ENCODE measurements at places on chromosomes 13 and 19. TPM values are rescaled to one million over a fixed set of nuclear protein-coding genes. Genes with fewer than 3 reads are reported as not detected.

GRCh38 chr19:48176226-48176625, 5.7 kb downstream of the ZSWIM9 start:
- H3K4me1 ChIP-seq: no peaks in the 10 kb centered on the region
- no peak overlapping the region for H3K27ac ChIP-seq
- DNase-seq: no peak
- no peaks in the 10 kb centered on the region for H3K36me3 ChIP-seq

- DNase-seq: no peak
- H3K36me3 ChIP-seq: peaks cover 2% of the 10 kb centered on the region
- H3K4me1 ChIP-seq: no peaks in the 10 kb centered on the region
- no peak overlapping the region for H3K4me3 ChIP-seq
These were observed 5.3 kb downstream of the CPAMD8 start for GRCh38 chr19:17021328-17021727.

Gene LAIR1
- total RNA-seq: 45.9 TPM

DNA sequence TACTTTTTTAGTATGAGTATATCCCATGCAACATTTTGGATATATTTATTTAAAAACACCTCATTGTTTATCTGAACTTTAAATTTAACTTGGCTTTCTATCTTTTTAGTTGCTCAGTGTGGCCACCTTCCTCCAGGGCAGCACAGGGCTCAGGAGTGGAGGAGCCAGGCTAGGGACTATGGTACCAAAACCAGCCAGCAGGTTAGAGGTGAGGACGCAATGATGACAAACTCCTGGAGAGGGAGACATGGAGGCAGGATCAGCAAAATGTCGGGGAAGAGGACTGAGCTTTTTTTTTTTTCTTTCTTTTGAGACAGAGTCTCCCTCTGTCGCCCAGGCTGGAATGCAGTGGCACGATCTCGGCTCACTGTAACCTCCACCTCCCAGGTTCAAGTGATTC, 29.6 kb upstream of the CALM3 start:
- H3K36me3 ChIP-seq: peaks cover 3% of the 10 kb centered on the region
- no peaks in the 10 kb centered on the region for H3K27me3 ChIP-seq
- H3K4me1 ChIP-seq: no peaks in the 10 kb centered on the region
- no peak overlapping the region for H3K27ac ChIP-seq

- H3K27me3 ChIP-seq: no peaks in the 10 kb centered on the region
- no peaks in the 10 kb centered on the region for H3K4me1 ChIP-seq
- H3K27ac ChIP-seq: no peak overlapping the region
- no peak overlapping the region for H3K4me3 ChIP-seq
These were observed 183.5 kb downstream of the LIG4 start for GRCh38 chr13:108031865-108032264.

Gene SIGLEC10
- 21.9 TPM for total RNA-seq

- H3K4me3 ChIP-seq: no peak within 1 kb of the TSS
- H3K36me3 ChIP-seq: no peaks in the 10 kb centered on the region
- DNase-seq: peak; percentile 62
- H3K27me3 ChIP-seq: no peaks in the 10 kb centered on the region
These were observed at the start of gene CYP4F3 for GRCh38 chr19:15640294-15640903. TSS of gene CYP4F3 (plus strand) at chr19:15640897. CDS start at chr19:15641416, 519 bp downstream.

Gene LILRB5
- 20.7 TPM for total RNA-seq

Gene ELSPBP1
- not detected for total RNA-seq

DNA sequence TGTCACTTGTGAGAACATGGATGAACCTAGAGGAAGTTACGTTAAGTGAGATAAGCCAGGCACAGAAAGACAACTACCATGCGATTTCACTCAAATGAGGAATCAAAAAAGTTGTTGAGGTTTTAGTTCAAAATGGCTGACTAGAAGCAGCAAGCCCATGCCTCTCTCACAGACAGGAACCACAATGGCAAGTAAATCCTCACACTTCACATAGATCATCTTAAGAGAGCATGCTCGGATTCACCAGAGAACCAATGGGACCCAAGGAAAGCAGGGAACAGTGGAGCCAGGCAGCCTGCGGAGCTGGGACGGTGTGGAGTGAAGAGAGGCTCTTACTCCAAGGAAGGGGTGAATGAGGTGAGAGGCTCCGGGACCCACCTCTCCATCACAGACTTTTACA, 581.0 kb downstream of the UQCRFS1 start:
- no peak for DNase-seq
- no peaks in the 10 kb centered on the region for H3K36me3 ChIP-seq
- H3K4me3 ChIP-seq: no peak overlapping the region
- no peak overlapping the region for H3K27ac ChIP-seq
- H3K4me1 ChIP-seq: no peaks in the 10 kb centered on the region
- no peaks in the 10 kb centered on the region for H3K27me3 ChIP-seq

GRCh38 chr13:113786262-113786841, 27.3 kb downstream of the TMEM255B start:
- H3K27ac ChIP-seq: no peak overlapping the region
- no peak for DNase-seq
- H3K4me3 ChIP-seq: no peak overlapping the region
- no peaks in the 10 kb centered on the region for H3K27me3 ChIP-seq
- no peaks in the 10 kb centered on the region for H3K36me3 ChIP-seq

DNA sequence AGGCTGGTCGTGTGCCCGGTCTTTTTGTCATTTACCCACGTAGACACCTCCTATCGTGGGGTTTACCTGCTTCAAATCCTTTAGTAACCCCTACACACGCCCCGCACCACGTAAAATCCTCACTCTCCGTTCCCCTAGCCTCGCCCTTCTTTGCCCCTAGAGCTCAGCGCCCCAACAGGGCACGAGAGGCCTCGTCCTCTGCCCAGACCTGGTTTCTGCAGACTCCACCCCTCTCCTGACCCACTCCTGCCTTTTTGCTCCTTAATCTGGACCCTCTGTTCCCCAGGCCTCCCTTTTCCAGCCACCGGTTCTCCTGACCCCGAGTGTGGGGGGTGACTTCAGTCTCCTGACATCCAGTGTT, 412 bp downstream of the ZNF528 start:
- H3K4me3 ChIP-seq: peak overlapping the region; percentile 53
- DNase-seq: no peak
- H3K36me3 ChIP-seq: no peaks in the 10 kb centered on the region
- no peaks in the 10 kb centered on the region for H3K27me3 ChIP-seq
- H3K27ac ChIP-seq: peak overlapping the region; percentile 78
- H3K4me1 ChIP-seq: peaks cover 22% of the 10 kb centered on the region

GRCh38 chr13:40113643-40114304, 458.3 kb downstream of the COG6 start:
- H3K27ac ChIP-seq: no peak overlapping the region
- DNase-seq: no peak
- no peaks in the 10 kb centered on the region for H3K4me1 ChIP-seq
- no peaks in the 10 kb centered on the region for H3K27me3 ChIP-seq
- H3K36me3 ChIP-seq: no peaks in the 10 kb centered on the region

Gene LGI4
- 323 TPM for total RNA-seq

Gene RNF225
- total RNA-seq: not detected

GRCh38 chr13:42354241-42355091, 82.5 kb downstream of the AKAP11 start:
- H3K4me1 ChIP-seq: no peaks in the 10 kb centered on the region
- no peak overlapping the region for H3K27ac ChIP-seq
- no peaks in the 10 kb centered on the region for H3K27me3 ChIP-seq

Gene RFPL4AL1
- total RNA-seq: not detected

- H3K4me3 ChIP-seq: no peak overlapping the region
- H3K36me3 ChIP-seq: no peaks in the 10 kb centered on the region
- no peak for DNase-seq
These were observed 833.0 kb downstream of the DACH1 start for GRCh38 chr13:71034018-71034417.

- no peak overlapping the region for H3K4me3 ChIP-seq
- no peak for DNase-seq
- H3K36me3 ChIP-seq: no peaks in the 10 kb centered on the region
- no peak overlapping the region for H3K27ac ChIP-seq
These were observed 541.0 kb downstream of the PCDH9 start for GRCh38 chr13:66689037-66689619.

DNA sequence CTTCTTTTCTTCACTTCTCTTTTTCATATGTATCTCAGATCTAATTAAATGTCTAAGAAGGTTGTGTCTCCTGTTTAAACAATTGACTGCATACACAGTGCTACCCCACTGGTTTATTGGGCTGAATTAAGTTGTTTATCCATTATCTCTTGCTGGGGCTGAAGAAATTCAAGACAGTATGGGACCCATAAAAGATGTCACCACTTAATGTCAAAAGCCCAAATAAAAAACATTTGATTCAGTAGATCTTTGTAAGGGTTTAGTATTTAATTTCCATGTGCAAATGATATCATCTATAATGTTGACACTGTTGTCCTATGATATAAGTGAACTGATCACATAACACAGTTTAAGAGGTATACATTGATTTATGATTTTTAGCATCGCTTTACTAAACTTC, 1431.9 kb upstream of the PCDH20 start:
- no peaks in the 10 kb centered on the region for H3K27me3 ChIP-seq
- H3K4me1 ChIP-seq: no peaks in the 10 kb centered on the region
- H3K36me3 ChIP-seq: no peaks in the 10 kb centered on the region
- H3K27ac ChIP-seq: no peak overlapping the region

- no peak overlapping the region for H3K27ac ChIP-seq
- no peak overlapping the region for H3K4me3 ChIP-seq
- H3K4me1 ChIP-seq: no peaks in the 10 kb centered on the region
- no peaks in the 10 kb centered on the region for H3K36me3 ChIP-seq
- H3K27me3 ChIP-seq: no peaks in the 10 kb centered on the region
These were observed 564.1 kb downstream of the PCDH9 start for GRCh38 chr13:66665991-66666390.

Gene C19orf73
- 1.0 TPM for total RNA-seq

GRCh38 chr13:41017159-41017558, 2.0 kb downstream of the ELF1 start:
- peak overlapping the region; percentile 88 for H3K27ac ChIP-seq
- H3K36me3 ChIP-seq: no peaks in the 10 kb centered on the region
- H3K27me3 ChIP-seq: peaks cover 2% of the 10 kb centered on the region

Gene LILRB1
- 4.4 TPM for total RNA-seq

DNA sequence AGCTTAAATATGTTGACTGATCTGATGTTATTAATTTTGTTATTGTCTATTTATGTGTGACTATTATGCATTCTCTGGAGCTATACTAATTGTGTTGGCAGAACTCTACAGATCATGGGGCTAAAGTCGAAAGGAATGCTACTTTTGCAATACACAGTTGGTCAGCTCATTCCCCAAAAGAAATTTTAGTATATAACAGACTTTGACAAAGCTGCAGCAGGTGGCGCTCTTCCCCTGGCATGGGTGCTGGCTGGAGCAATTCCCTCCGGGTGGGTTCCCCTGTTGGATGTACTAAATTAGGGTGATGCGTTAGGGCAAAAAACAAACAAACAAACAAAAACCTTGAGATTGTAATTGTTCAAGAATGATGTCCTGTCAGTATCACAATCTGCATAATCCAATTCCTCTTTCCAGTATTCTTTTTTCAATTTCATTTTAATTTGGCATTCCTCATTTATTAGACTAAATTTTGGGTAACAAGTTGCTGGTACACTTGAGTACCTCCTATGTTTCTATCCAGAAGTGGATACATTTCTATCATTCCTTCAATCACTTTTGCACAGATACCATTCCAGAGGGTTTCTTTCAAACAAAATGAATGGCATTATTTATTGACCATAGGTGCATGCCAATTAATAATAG, 322.8 kb upstream of the EDNRB start:
- H3K36me3 ChIP-seq: no peaks in the 10 kb centered on the region
- no peak overlapping the region for H3K4me3 ChIP-seq
- H3K4me1 ChIP-seq: no peaks in the 10 kb centered on the region
- DNase-seq: no peak
- no peaks in the 10 kb centered on the region for H3K27me3 ChIP-seq

Gene LSM14A
- 99.0 TPM for total RNA-seq

- H3K4me3 ChIP-seq: peak overlapping the region; percentile 46
- H3K4me1 ChIP-seq: no peaks in the 10 kb centered on the region
- no peaks in the 10 kb centered on the region for H3K27me3 ChIP-seq
- H3K36me3 ChIP-seq: no peaks in the 10 kb centered on the region
- H3K27ac ChIP-seq: peak overlapping the region; percentile 6
These were observed 11.4 kb downstream of the RTN2 start for GRCh38 chr19:45485305-45486077.

Gene PEAK3
- total RNA-seq: 0.42 TPM

Gene MCF2L
- total RNA-seq: 82.6 TPM

Gene PCDH20
- total RNA-seq: 0.30 TPM

GRCh38 chr19:35309481-35310279, 17.7 kb downstream of the MAG start:
- no peaks in the 10 kb centered on the region for H3K4me1 ChIP-seq
- no peak overlapping the region for H3K4me3 ChIP-seq
- DNase-seq: no peak
- no peak overlapping the region for H3K27ac ChIP-seq
- no peaks in the 10 kb centered on the region for H3K36me3 ChIP-seq
- H3K27me3 ChIP-seq: no peaks in the 10 kb centered on the region

GRCh38 chr13:44112700-44113329, 233.1 kb downstream of the LACC1 start:
- H3K36me3 ChIP-seq: no peaks in the 10 kb centered on the region
- H3K4me1 ChIP-seq: peaks cover 28% of the 10 kb centered on the region
- no peak overlapping the region for H3K27ac ChIP-seq
- no peaks in the 10 kb centered on the region for H3K27me3 ChIP-seq
- H3K4me3 ChIP-seq: no peak overlapping the region
- no peak for DNase-seq

Gene PPP1R13L
- 27.9 TPM for total RNA-seq

- DNase-seq: no peak
- H3K4me3 ChIP-seq: no peak overlapping the region
- H3K27me3 ChIP-seq: no peaks in the 10 kb centered on the region
These were observed 328.7 kb downstream of the SPRY2 start for GRCh38 chr13:80012251-80012650.

Gene SCGB2B2
- total RNA-seq: 0.22 TPM

Gene APOC1
- total RNA-seq: 28.2 TPM

Gene LIM2
- not detected for total RNA-seq

Gene BRME1
- 1.5 TPM for total RNA-seq

- no peaks in the 10 kb centered on the region for H3K27me3 ChIP-seq
- no peak overlapping the region for H3K27ac ChIP-seq
- DNase-seq: no peak
These were observed 142.3 kb upstream of the FNDC3A start for GRCh38 chr13:48833412-48833811.

GRCh38 chr13:88112526-88112925, 441.4 kb downstream of the SLITRK5 start:
- no peaks in the 10 kb centered on the region for H3K36me3 ChIP-seq
- no peak overlapping the region for H3K4me3 ChIP-seq
- no peak for DNase-seq
- no peaks in the 10 kb centered on the region for H3K4me1 ChIP-seq
- H3K27me3 ChIP-seq: no peaks in the 10 kb centered on the region

Gene SLC5A5
- not detected for total RNA-seq

- no peak for DNase-seq
- H3K27ac ChIP-seq: no peak overlapping the region
- peaks cover 4% of the 10 kb centered on the region for H3K4me1 ChIP-seq
- no peaks in the 10 kb centered on the region for H3K36me3 ChIP-seq
- H3K4me3 ChIP-seq: no peak overlapping the region
- H3K27me3 ChIP-seq: no peaks in the 10 kb centered on the region
These were observed 53.0 kb downstream of the TEX29 start for GRCh38 chr13:111373486-111373885.

- no peak overlapping the region for H3K27ac ChIP-seq
- DNase-seq: no peak
- no peaks in the 10 kb centered on the region for H3K36me3 ChIP-seq
- H3K4me1 ChIP-seq: peaks cover 11% of the 10 kb centered on the region
- H3K27me3 ChIP-seq: no peaks in the 10 kb centered on the region
These were observed 7.3 kb downstream of the ADGRL1 start for GRCh38 chr19:14198384-14199376.

Gene ZNF529
- total RNA-seq: 14.2 TPM

All from tibial nerve (tissue), 4 donors.